ENCODE measurements at places on chromosomes 13 and 19.
A peak's percentile ranks its signal among the peaks of the same experiment; 100 is the strongest.

DNA sequence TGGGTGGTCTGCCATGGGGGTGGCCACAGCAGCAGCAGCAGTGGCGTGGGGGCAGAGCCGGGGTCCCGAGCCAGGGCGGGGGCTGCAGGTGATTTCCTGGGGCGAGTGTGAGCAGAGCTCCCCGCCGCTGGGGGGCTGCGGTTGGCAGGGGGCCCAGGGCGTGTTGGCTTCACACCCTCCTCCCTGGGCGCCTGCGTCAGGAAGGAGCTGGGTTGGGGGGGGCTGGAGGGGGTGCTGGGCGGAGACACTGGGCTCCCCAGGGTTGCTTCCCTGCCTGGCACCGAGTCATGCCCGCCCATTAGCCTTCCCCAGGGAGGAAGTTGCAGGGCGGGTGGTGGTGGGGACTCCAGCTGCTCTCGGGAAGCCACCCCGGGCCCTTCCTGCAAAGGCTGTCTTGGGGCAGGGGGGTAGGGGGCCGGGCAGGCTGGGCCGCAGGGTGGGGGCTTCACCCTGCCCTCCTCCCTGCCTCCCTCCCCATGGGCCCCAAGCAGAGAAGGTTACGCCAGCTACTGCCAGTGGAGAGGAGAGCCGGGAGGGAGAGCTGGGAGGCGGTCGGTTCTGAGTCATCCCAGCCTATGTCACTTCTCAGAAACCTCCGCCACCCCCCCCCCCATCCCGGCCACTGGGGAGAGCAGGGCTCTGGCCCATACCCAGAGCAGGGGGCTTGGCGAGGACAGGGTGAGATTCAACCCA, 4.6 kb downstream of the MIDN start:
- peak; percentile 90 for DNase-seq

DNA sequence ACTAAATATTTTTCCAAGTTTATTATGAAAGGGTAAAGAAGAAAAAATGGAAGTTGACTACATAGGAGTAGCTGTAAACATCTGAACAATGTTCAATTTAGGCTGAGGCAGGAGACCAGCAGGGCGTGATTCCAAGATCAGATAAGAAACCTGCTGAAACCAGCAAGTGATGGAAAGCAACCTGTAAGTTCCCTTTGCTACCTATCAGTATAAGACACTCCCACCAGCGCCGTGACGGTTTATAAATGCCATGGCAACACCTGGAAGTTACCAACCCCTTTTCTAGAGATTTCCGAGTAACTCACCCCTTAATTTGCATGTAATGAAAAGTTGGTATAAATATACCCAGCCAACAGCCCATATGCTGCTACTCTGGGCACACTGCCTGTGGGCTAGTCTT, 1.1 kb upstream of the ZNF45 start:
- no peak for DNase-seq

DNA sequence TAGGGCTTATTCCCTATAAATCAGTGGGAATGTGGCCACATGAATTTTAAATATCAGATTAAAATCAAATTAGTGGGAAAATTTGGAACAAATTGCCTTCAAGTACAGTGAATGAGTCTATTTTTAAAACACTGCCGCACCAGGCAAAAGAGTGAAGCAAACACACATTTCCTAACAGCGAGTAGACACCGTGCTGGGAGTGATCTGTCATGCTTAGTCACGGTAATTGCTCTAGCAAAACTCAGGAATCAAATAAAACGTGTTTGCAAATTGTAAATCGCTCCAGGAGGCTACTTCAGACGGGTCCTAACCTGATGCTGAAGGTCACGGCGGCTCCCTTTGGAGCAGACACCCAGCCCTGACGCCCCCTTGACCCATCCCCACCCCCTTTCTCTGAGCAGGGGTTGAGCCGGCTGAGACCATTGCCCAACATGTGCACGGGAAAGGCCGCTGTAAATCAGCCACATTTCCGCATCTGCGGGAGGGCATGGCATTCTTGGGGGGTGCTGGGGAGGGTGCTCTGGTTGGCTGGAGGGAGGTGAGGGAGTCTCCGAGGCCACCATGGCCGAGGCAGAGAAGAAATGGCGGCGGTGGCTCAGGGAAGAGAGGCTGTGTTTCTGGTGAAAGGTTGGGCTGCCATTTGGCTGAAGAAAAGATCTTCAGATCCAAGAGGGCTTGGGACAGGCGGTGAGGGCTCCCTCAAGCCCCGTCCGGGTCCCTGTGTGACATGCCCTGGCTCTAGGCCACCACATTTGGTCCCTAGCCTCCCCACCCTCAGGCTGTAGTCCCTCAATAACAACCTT, 8.9 kb downstream of the CEBPA start:
- no peak for DNase-seq

DNA sequence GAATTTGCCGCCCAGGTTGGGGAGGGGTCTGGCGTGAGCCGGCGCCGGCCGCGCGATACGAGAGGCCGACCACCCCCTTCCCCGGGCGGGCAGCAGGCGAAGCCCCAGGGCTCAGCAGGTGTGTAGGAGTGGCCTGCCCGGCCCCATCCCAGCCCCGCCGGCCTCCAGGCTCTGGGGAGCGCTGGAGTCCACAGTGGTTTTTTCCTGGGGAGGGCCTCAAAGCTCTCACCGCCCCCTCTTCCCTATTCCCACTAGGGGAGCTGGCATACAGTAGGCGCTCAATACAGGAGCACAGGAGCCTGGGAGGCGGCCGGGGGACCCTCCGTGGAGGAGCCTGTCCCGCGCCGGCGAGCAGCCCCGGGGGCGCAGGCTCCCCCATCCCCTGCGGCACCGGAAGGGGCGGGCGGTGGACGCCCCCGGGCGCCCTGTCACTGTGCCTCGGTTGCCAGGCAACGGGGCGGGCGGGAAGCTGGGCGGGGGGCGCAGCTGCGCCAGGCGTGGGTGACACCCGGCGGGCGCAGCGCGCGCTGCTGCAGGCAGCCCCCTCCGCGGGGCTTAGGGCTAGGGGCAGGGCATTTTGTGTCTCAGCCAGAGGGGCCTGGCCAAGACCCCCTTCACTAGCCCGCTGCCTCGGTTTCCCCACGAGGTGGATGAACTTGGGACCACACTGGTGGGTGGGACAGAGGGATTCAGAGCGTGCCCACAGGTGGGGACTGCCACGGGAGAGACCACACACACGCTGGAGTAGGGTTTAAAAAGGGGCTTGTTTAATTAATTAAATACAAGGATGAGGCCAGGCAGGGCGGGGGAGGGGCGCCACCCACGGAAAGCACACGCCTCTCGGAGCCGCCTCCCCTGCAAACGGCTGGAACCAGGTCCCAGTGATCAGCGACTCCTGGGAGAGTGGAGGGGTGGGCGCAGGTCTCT, 3.6 kb upstream of the REXO1 start:
- DNase-seq, result peak; percentile 54
